Urinary bladder (tissue), 4 donors: ENCODE measurements at places on chromosomes 5 and 9. TPM values are rescaled to one million over a fixed set of nuclear protein-coding genes. Genes with fewer than 3 reads are reported as not detected.
A peak's percentile ranks its signal among the peaks of the same experiment; 100 is the strongest.

- DNase-seq, result no peak
Observed at GRCh38 chr5:42419294-42419693, 3.9 kb upstream of the GHR start.

- no peak for DNase-seq
Observed at GRCh38 chr9:133301253-133302230, 26.5 kb upstream of the ABO start.

DNA sequence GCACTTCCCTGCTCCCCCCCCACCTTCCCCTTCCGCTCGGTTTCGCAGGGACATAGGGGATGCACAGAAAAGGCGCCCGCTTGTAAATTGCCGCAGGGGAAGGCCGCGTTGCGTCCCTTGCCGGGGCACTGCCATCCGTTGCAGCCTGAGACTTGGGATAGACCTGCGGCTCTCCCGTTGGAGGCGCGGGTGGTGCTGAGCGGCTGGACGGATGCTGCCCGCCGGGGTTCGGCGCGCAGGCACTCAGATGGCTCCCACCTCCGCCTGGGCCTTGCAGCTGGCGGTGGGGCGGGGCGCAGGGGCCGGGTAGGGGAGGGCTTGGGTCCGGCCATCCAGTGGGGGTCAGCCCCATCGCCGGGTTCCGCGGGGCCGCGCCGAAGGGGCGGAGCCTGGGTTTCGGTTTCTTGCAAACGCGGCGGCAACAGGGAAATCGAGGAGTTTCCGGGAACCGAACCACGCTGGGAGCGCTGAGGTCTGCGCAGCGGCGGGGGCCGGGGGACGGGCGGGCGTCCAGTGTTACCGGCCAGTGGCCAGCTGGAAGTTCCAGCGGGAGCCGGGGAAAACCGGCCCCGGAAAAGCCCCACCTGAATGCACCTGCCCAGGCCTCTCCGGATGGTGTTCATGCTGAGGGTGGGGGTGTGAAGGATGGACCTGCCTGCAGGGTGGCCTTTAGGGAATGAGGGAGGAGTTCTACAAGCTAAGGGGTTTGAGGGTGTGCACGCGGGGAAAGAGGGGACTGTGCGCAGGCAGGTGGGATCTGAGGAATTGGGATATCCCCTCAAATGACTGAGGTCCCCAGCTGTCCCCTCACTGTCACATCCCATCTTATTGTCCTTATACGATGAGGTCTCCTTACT lies 6.3 kb upstream of the IRF1 start:
- no peak for DNase-seq

- no peak for DNase-seq
Observed at GRCh38 chr5:94885931-94886330, 267.5 kb downstream of the SLF1 start.

- DNase-seq, result no peak
Observed at GRCh38 chr9:114737847-114738246, 55.9 kb upstream of the TEX48 start.

DNA sequence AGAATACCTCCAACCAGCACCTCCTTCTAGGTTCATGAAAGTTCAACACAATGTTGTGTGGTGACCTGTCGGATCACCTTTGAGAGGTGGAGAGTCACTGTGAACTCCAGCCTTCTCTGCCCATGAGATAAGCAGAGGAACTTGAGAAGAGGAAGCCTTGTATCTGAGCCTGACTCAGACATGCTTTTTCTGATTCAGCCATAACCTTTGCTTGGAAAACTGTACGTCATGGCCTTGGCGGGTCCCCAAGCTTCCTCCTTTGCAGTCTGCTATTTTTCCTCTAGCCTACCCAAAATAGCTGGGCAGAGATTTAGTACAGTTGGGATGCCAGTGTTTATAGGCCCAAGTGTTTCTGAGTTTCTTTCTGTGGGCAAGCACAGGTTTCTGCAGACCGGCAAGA lies 274.7 kb downstream of the CETN3 start:
- no peak for DNase-seq

DNA sequence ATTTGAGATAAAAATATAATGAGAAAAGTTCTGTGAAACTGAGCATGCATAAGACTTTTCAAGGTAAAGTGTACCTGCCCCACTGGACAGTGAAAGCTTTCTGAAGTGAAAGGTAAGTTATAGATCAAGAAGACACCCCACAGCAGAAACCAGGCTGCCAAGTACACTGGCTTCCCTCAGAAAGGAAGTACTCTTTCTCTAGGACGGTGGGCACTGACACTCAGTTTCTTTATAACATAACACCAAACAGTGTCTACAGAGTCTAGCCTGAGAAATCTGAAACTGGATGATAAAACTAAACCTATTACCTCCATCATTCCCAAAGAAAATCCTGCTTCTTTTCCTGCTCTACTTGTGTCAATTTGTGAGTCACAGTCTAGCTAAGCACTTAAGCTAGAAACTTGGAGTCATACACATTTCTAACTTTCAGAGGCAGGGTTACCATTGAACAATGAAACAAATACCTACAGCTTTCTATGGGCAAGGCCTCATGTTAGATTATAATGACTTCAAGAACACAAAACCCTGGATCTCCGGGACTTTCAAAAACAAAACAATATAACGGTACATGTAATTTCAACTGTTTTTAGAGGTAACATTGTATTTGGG lies 136.7 kb downstream of the CPLANE1 start:
- DNase-seq, result no peak

DNA sequence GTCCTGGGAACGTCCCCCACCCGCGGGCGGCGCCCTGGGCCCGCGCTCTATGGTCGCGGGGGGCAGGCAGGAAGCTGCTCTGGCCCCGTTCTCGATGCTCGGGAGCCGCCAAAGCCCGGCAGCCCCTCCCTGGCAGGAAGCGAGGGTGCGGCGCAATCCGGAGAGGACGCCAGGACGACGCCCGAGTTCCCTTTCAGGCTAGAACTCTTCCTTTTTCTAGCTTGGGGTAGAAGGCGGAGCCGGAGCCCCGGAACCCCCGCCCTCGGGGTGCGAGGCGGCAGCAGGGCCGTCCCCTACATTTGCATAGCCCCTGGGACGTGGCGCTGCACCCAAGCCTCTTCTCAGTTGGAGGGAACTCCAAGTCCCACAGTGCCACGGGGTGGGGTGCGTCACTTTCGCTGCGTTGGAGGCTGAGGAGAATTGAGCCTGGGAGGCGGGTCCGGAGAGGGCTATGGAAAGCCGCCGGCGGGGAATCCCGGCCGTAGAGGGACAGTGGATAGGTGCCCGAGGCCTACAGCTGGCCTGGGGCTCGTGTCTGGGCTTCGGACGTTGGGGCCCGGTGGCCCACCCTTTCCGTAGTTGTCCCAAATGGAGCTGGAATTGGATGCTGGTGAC lies at the start of the genes CREB3 and TLN1:
Gene CREB3 (plus strand): TSS at position 482 of the 615 bp plus-strand sequence. CDS start 107 bp downstream, at position 589.
Gene TLN1 (minus strand): TSS at position 11 of the 615 bp plus-strand sequence. CDS start 6,501 bp downstream, outside the sequence.
- peak; percentile 97 for DNase-seq

- DNase-seq, result no peak
Observed at GRCh38 chr9:81552581-81552991, 136.8 kb downstream of the TLE1 start.

DNA sequence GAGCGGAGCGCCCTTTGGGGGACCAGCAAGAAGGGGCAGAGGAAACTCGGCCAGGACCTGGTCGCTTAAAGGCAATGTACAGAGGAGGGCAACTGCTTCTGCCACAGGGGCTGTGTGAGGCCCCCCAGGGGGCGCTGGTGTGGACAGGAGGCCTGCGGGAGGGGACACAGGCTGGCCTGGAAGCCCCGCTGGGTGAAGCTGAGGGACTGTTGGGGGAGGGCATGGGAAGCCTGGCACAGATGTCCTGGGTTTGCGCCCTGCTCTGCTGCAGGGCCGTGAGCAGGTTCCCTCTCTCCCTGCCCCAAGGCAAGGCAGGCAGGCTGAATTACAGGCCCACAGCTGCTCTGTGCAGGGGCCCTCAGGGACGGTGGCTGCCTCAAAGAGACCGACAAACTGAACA lies 5.4 kb downstream of the MED22 start:
- DNase-seq, result no peak

The BAAT gene
- not detected for total RNA-seq

- DNase-seq, result peak; percentile 17
Observed at GRCh38 chr5:127492854-127493738, 24.3 kb upstream of the PRRC1 start.

DNA sequence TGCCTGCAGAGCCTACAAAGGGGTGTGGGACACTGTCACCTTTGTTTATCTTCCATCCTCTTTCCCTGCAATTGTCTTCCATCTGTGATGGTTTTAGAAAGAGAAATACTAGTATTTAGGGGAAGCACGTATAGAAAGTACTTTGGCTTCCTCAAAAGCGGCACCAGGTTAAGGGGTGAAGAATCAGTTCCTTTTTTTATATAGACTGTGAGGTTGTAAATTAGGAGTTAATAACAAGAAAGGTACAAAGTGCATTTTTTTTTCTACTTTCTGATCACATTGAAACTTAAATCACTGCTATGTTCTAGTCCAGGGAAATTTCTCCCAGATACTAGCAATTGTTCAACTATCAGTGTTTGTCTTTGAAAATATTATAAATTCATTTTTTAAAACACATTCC lies 219.3 kb downstream of the CEMIP2 start:
- DNase-seq, result no peak

The ZNF300 gene
- total RNA-seq, result 21.3 TPM

- no peak for DNase-seq
Observed at GRCh38 chr9:111740739-111741138, 54.0 kb downstream of the SHOC1 start.

DNA sequence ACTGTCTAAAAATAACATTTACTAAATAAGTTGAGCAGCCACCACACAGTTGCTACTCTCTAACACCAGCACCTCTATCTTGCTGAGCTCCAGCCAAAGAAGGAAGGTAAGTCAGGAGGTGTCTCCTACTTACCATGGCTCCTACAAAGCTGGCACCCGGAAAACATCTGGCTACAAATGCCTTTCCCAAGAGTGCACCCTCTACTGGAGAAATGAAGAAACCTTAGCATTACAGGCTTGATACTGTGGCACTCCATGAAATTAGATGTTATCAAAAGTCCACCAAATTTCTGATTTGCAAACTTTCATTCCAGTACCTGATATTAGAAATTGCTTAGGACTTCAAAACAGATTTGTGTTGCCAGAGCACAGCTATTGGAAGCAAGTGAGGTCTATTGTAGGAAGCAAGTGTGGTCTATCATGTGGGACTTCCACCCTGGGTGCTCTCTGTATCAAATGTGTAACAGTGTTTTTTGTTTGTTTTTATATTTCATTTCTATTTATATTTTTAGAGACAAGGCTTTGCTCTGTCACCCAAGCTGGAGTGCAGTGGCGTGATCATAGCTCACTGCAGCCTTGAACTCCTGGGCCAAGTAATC lies 25.7 kb upstream of the RFK start:
- DNase-seq, result no peak

GRCh38 chr9:133830310-133830709 lies 92.2 kb upstream of the SARDH start:
- no peak for DNase-seq

- no peak for DNase-seq
Observed at GRCh38 chr5:112614285-112614684, 123.4 kb upstream of the APC start.

DNA sequence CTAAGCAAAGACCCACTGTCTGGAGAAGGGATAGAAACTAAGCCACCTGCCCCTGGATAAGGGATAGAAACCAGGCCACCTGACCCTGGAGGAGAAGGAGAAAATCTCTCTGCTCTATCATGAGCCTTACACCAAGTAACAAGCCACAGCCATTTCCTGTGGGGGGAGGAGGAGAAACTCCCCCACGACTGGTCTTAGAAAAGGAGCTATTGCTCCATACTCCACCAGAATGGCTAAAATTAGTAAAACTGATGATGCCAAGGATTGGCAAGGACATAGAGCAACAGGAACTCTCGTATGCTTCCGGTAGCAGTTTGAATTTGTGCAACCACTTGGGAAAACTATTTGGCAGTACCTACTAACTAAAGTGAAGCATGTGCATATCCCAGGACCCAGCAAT lies 70.8 kb downstream of the ACTL7B start:
- DNase-seq, result no peak

GRCh38 chr9:137114220-137114612 lies 317 bp downstream of the DPP7 start:
- no peak for DNase-seq

- no peak for DNase-seq
Observed at GRCh38 chr5:40171971-40172370, 507.7 kb upstream of the PTGER4 start.

GRCh38 chr9:128109050-128109709 lies 18.3 kb downstream of the PTGES2 start:
- no peak for DNase-seq

GRCh38 chr9:121357011-121357410 lies 13.0 kb downstream of the STOM start:
- no peak for DNase-seq

GRCh38 chr5:170818232-170818631 lies 34.7 kb downstream of the GABRP start:
- no peak for DNase-seq

DNA sequence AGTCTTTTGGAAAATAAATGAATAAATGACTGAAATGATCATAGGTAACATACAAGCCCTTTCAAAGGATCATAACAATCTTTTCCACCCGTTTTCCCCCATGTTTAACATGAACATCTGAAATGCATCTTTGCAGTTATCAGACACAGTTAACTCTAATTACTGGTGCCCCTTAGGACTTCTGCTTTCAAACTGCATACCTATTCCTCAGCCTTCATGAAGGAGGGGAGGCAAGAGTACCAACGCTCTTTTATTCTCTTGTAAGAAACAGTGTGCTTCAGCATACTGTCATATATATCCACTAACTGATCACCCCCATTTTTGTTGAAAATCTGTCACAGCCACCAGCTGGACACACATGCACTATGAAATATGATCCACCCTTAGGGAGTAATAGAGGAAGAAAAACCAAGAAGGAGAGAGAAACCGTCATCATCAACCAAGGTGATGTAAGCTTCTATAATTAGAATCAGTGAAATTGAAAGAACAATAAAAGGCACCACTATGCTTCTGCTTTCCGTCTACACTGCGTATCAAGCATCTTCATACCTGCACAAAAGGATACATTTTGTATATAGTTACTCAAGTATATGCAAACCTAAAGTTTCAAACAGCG lies 98.7 kb downstream of the RAPGEF6 start:
- no peak for DNase-seq

- DNase-seq, result no peak
Observed at GRCh38 chr9:32573821-32574220, 862 bp upstream of the NDUFB6 start.

The OMD gene
- 20.5 TPM for total RNA-seq

- DNase-seq, result no peak
Observed at GRCh38 chr5:65173130-65173525, 308.6 kb downstream of the ADAMTS6 start.

The PCDHA13 gene
- total RNA-seq, result 0.74 TPM

DNA sequence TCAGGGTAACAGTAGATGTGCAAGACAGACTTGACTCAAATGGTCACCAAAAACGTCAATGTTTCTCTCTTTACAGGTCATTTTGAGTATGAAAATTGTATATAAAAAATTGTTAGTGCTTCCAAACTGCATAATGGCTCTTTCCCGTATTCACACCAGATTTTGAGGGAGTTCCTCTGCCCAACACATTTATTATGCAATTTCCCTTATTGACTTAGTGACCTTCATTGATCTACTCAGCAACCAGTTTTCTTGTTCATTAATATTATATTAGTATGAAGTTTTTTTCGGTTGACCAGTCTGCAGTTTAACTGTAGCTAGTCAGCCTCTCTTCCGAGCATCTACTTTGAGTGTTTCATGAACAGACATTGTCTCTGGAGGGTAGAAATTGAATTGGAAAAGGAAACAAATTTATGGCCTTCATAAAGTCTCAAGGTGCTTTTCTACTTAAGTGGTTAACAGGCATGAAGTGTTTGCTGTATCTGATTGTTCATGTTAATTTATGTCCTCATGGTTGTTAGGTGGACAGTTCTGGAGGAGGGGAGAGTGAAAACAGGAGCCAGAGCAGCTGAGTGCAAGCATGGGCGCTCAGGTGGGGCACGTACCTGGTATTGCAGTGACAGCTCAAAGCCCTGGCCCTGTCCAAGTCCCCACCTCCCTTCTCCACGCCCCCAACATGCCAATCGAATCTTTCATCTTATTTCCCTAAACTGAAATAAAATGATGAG lies 240.2 kb downstream of the RFK start:
- no peak for DNase-seq
